Eye (tissue), 1 donor: ENCODE measurements at places on chromosomes 11 and 22.

DNA sequence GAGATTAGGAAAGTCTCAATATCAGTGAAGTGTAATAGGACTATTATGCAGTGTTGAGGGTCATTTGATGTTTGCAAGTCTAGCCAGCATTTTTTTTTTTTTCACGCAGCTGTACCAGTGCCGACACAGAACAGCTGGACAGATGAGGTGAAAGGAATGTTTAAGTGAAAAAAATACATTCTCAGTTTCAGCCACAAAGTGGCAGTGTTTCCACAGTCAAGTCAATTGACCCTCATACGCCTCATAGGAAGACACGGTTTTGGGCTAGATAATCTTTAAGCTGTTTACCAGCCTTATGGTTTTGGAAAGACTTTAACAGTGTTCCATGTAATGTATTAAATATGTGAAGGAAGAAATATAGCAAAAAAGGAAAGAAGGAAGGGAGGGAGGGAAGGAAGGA is 349.9 kb upstream of the ANO3 start:
- DNase-seq: peak; percentile 75

- DNase-seq: no peak
These were observed 3.4 kb downstream of the CRYBB3 start for GRCh38 chr22:25203082-25203481.

DNA sequence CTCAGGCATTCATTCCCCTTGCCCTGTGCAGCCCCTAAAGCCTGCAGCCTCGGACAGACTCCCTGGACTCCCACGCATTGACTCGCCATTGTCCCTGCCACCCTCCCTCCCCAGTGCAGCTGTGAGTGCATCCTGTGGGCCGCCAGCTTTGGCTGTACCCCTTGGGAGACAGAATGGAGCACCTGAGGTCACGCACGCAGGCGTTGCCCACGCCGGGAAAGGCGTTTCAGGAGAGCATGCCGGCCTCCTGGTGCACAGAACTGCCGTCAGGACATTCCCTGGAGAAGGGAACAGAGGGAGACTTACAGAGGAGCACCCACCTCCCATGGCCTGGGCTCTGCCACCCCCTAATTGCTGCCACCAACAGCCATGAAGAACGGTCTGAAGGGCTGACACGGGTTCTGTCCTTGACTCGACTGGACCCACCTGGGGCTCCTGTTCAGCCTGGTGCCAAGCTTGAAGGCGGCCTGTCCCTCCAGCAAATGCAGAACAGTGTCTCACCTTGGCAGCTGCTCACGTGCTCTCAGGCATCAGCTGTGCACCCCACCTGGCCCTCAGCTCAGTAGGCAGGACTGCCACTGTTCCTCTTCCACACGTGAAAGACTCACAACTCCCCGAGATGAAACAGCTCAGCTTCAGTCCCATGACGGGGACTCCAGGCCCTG is 503.8 kb downstream of the BRD1 start:
- DNase-seq: no peak

DNA sequence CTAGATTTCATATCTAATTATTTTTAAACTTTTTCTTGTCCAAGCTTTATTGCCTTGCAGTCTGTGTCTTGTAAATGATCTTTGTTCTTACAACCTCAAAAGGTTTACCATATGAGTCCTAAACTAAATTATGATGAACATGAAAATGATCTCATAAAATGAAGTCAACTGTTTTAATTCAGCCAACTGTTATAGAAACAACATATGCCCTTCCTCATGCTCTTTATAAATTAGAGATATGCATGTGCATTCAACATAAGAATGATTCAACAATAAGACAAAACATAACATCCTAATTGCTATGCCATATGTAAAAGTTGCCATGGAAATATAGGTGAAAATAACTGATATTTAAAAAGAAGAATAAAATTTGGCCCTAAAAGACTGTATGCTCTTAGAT is 774.4 kb downstream of the LUZP2 start:
- no peak for DNase-seq

GRCh38 chr11:119706887-119707286 is 22.1 kb downstream of the NECTIN1 start:
- DNase-seq: no peak

DNA sequence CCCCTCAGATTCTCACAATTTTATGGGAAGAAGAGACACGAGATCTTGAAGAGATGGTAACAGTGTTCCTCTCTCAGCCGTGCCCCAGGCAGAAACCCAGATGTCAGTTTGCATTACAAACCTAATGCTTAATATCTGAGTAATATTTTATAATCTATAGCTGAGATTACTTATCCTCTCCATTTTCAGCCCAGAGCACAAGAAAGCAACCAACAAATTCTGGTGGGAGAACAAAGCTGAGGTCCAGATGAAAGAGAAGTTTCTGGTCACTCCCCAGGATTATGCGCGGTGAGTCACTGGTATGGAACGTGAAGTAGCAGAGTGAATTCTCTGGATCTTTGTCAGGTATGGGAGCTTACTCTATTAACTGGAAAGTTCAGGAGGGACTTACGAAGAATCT is 884 bp downstream of the CENATAC start:
- DNase-seq: no peak

DNA sequence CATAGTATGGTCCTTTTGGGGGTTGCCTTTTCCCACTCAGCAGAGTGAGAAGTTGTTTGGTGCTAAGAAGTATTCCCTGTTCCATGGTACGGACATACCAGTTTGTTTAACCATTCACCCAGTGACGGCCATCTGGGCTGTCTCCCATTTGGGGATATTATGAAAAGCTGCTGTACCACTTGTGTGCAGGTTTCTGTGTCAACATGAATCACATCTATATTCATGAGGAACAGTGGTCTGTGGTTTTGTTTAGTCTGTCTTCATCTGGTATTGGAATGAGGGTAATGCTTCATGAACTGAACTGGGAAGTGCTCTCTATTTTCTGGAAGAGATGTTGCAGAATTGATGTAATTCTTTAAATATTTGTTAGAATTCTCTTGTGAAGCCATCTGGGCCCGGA is 89.5 kb downstream of the TRMU start:
- DNase-seq: no peak

- peak; percentile 66 for DNase-seq
These were observed 406.5 kb upstream of the CHORDC1 start for GRCh38 chr11:90629229-90629806.

GRCh38 chr11:1565904-1566247 is 6.2 kb downstream of the DUSP8 start:
- DNase-seq: no peak

DNA sequence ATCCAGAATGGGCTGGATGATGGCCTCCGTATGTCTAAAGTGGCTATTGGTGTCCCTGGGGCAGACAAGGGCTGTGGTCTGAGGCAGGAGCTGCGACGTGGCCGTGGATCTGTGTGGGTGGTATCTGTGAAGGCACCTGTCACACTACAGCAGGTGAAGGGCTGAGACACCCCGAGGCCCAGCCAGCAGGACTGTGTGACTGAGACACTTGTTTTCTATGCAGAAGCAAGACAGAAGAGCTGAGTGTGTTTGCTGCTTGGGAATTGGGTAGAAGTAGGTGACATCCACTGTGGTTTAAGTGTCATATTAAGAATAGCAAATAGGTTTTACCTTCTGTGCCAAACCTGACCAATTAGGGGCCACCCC is 35.0 kb downstream of the AMPD3 start:
- DNase-seq: no peak

- no peak for DNase-seq
These were observed 15.9 kb downstream of the KCNQ1 start for GRCh38 chr11:2460540-2461252.

- peak; percentile 70 for DNase-seq
These were observed 27.5 kb downstream of the DHCR7 start for GRCh38 chr11:71420455-71421241.

GRCh38 chr22:41828516-41828915 is 4.4 kb upstream of the SREBF2 start:
- DNase-seq: peak; percentile 57

GRCh38 chr11:61742391-61742790 is 10.0 kb upstream of the MYRF start:
- DNase-seq: no peak

GRCh38 chr11:10456519-10456918 is 1.5 kb downstream of the AMPD3 start:
- peak; percentile 65 for DNase-seq

DNA sequence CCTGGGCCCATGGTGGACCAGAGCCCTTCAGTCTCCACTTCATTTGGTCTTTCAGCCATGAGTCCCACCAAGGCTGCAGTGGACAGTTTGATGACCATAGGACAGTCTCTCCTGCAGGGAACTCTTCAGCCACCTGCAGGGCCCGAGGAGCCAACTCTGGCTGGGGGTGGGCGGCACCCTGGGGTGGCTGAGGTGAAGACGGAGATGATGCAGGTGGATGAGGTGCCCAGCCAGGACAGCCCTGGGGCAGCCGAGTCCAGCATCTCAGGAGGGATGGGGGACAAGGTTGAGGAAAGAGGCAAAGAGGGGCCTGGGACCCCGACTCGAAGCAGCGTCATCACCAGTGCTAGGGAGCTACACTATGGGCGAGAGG is 4.3 kb downstream of the ZBTB16 start:
- no peak for DNase-seq

DNA sequence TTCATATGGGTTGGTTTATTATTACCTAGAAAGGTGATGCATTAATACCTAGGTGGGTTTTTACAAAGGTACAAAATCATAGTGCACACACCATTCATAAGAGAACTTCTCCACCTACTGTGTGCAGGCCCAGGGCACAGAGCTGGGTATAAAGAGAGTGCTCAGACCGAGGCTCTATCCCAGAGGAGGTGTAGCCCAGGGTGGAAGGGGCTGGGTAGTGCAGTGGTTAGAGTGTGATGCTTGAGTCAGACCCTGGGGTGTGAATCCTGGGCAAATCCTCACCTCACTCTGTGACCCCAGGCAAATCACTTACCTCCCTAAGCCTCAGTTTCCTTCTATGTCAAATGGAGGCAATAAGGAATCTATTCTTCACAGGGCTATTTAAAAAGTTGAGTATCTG is 32.2 kb downstream of the PARVG start:
- DNase-seq: no peak

- no peak for DNase-seq
These were observed 23.3 kb downstream of the ST3GAL4 start for GRCh38 chr11:126378763-126379162.

DNA sequence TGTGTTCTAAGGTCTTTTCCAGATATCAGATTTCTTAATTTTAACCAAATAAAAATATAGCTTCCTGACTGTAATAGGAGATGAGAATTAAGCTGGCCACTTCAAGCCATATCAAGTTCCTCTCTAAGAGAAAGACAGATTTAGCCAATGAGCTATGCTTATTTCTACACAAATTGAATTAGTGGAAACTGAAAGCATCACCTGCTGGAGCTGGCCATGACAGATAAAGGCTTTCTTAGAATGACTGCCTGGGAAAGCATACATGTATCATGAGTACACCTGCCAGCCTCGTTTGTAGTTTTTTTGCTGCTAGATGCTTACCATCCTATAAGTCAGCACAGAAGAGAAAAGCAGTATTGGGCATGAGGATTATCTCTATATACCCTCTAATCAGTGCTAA is 53.5 kb upstream of the DBX1 start:
- DNase-seq: no peak

DNA sequence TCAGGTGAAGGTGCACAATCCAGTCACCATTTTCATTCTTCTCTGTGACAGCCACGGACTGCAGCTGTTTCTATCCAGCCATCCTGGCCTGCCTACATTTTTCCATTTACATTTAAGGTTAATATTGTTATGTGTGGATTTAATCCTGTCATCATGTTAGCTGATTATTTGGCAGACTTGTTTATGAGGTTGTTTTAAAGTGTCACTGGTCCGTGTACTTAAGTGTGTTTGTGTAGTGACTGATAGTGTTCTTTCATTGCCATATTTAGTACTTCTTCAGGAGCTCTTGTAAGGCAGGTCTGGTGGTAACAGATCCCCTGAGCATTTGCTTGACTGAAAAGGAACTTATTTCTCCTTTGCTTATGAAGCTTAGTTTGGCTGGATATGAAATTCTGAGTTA is 364.2 kb downstream of the JRKL start:
- DNase-seq: no peak

DNA sequence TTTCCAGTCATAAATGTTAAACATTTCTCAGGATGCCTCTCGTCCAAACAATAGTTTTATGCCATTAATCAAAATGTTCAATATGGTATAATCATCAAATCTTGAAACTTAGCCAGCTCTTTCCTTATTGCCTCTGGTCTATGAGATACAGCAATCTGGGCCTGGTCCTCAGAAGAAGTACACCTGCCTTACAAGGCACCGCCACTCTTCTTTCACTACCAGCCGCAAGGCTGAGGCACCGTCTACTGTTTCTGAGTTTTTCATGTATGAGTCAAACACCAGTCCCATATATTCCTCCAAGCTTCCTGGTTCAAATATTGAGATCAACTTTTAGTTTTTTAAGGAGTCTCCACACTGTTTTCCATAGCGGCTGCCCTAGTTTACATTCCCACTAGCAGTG is 600.6 kb upstream of the FAT3 start:
- DNase-seq: no peak

- DNase-seq: peak; percentile 51
These were observed 72.8 kb upstream of the SPON1 start for GRCh38 chr11:13889552-13890249.

- no peak for DNase-seq
These were observed 21.0 kb upstream of the TOLLIP start for GRCh38 chr11:1330473-1330872.

GRCh38 chr22:38844315-38845003 is 631 bp upstream of the NPTXR start:
- no peak for DNase-seq

DNA sequence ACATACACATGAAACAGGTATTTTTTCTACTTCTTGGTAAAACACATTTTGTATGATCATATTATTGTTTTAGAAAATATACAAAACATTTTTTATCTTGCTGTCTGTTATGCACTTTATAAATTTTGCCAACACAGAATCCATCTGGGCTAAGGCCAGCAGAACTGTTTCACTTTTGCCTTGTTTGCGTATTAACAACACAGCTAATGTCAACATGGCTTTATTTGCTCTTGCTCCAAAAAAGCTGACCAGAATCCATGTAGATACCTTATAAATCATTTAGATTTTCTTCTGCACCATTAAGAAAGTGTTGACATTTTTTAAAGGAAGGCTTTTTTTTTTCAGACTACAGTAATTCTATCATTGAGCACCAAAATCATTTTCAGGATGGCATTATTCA is 58.1 kb upstream of the PGR start:
- DNase-seq: no peak

GRCh38 chr11:116733043-116733755 is 39.6 kb downstream of the BUD13 start:
- DNase-seq: no peak

DNA sequence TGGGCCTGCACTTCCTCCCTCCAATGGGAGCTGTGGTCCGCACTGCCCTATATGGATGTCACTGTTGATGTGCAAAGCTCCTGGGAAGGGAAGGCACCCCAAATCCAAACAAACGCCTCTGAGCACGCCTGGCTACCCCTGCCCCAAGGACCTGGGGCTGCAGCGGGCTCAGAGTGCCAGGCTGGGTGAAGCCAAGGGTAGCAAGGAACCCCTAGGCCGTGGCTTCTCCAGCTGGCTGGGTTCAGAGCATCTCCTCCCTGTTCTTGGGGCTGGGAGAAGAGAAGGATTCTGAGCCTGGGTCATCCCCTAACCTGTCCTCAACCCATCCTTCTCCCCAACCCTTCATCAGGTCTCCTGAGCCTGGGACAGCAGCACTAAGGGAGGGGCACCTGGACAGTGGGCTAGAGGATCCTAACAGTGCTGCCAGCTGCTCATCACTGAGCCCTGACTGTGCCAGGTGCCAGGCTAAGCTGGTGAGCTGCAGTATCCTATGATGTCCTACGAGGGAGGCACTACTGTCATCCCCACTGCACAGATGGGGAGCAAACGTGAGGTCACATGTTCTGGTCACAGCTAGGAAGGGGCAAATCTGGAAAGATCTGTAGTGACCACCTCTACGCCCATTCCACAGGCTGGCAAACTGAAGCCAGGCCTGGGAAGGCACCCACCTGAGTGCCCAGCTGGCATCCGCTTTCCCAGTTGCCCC is 3.0 kb downstream of the SSTR3 start:
- DNase-seq: no peak
